ENCODE measurements at places on chromosomes 4 and X.

DNA sequence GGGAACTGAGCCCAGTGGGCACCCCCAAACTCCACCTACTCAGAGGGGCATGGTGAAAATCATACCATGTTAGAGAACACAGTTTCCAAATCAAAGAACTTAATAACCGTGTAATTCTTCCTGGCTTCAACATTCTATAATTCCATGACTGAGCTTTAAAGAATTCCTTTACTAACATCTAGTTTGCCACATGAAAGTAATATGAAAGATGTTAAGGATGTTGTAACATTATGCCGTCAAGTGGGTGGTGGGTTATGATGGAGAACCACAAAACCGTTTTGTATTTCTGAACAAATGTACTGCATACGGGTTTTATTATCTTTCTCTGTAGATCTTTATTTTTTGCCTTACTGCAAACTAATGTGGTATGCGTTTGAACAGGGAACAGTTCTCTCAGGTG, 549.0 kb upstream of the MAGEB2 start:
- DNase-seq = peak; percentile 77

GRCh38 chr4:29560452-29560851, 1159.7 kb upstream of the PCDH7 start:
- DNase-seq = no peak

- peak; percentile 70 for DNase-seq
These were observed 893 bp downstream of the RLIM start for GRCh38 chrX:74613370-74614092.

DNA sequence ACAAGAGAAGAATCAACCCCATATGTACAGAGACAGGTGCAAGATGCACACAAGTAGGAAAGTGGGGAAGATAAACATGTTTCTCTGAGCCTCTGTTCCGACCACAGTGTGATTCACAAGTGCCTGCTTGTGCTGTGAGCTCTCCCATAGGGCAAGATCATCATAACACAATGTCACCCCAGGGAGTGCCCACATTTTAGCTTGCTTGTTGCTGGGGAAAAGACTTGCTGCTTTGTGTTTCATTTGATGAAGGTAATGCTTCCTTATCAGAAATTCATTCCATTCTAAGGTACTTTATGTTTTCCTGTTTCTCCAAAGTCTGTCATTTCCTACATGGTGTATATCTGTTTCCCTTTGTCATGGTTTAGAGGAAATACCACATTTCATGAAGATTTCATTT, 304.5 kb upstream of the DIPK2B start:
- peak; percentile 32 for DNase-seq

DNA sequence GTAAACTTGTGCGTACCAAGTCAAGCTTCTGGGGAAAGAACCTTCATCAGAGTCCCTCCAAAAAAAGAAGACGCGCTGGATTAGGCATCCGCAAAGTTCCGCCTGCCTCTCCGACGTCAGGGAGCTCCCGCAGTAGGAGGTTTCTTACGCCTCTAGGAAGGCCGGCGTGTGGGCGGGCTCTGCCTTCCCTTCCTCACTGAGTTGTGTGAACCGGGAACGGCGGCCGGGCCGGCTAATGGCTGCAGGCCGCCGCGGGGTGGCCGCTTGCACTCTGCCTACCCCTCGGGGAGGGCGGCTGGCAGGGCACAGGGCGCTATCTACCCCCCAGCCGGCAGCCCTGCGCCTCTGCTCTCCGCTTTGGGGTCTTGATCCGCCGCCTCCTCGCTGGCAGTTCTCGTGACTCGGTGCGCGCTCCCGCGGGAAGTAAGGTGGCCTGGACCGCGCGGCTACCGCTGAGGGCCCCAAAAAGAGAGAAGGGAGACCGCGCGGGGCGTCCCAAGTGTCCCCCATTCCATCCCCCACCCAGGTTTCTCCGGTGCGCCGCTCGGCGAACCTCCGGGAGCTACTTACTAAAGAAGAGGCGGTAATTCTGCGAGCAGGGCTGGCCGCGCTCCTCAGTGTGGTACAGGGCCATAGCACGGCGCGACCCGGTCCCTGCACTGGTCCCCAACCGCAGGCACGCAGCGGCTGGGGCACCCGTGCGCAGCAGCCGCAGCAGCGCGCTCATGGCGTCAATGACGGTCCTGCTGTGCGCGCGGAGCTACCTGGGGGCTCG, at the start of gene PPA2:
Gene PPA2 (minus strand): TSS at position 739 of the 775 bp plus-strand sequence. CDS start 12 bp downstream, at position 727.
- DNase-seq = peak; percentile 86

- DNase-seq = no peak
These were observed 3.5 kb upstream of the TAB3 start for GRCh38 chrX:30892591-30892990.

GRCh38 chr4:14083150-14083549, 455.6 kb upstream of the BOD1L1 start:
- no peak for DNase-seq

DNA sequence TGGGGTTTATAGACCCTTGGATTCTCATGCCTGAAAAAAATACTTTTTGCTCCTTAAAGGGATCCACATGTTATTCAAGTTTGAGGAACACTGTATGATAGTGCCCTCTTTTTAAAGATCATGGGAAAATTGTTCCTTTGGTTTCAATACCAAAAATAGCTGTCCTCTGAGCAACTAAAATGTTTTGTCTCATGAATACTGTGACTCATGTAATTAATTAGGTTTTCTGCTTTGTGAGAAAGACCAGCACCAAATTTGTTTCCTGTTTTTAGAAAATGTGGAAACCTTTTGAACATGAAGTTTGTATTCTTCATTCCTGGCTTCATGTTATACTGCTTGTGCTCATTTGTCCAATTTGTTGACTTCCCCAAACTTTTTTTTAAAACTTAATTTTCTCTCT, 127.6 kb upstream of the SH3RF1 start:
- no peak for DNase-seq

DNA sequence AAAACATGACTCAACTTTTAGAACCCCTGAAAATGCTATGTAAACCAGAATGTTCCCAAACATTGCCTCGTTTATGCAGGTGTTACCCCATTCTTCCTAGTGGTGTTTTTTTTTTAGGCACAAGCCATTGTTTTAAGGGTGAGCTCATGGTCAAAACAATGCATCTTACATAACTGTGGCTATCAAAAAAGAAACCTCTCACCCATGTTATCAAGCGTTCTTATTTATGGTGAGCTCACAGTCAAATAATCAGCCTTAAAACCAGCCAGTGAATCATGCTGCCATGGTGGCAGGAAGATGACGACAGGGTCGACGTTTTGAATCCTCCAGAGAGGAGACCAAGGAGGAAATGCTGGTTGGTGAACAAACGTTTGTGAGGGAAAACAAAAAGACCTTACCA, 195.2 kb downstream of the KDR start:
- peak; percentile 29 for DNase-seq

- no peak for DNase-seq
These were observed 33.6 kb upstream of the TADA2B start for GRCh38 chr4:7009564-7009963.

- DNase-seq = no peak
These were observed 237.6 kb downstream of the FSTL5 start for GRCh38 chr4:161926033-161926828.

DNA sequence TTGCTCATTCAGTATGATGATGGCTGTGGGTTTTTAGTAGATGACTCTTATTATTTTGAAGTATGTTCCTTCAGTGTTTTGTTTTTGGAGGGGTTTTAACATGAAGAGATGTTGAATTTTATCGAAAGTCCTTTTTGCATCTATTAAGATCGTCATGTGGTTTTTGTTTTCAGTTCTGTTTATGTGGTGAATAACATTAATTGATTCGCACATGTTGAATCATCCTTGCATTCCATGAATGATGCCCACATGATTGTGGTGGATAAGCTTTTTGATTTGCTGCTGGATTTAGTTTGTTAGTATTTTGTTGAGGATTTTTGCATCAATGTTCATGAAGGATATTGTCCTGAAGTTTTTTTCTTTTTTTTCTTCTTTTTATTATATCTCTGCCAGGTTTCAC, 347.4 kb upstream of the EPHA5 start:
- no peak for DNase-seq

DNA sequence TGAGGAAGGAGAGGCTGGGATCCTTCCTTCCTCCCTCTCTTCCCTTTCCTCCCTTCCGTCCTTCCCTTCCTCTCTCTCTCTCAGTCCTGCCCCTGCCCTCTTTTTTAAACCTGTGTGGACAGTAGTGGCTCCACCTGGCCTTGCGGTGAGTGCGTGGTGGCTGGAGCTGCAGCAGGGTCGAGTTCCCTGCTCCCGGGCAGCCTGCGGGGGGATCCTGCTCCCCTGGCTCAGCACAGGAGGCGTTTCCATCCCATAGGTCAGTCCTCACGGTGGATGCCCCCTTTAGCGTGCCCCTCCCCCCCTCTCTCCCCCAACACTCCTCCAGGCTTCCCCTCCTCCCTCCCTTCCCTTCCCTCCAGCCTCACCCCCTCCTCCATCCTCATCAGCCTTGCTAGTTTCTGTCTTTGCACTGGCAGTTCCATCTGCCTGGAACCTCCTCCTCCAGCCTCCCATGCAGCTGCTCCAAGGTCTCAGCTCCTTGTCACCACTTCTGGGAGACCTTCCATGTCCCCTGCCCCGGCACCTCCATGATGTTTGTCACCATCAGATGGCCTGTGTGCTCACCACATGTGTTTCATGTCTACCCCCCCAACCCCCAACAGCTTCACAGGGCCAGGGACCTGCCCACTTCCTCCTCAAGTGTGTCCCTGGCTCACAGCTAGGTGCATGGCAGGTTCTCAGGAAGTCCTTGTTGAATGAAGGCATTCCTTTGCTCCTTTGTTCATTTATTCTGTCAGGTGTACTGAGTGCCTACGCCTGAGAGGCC, 68.4 kb downstream of the PSAPL1 start:
- DNase-seq = no peak

DNA sequence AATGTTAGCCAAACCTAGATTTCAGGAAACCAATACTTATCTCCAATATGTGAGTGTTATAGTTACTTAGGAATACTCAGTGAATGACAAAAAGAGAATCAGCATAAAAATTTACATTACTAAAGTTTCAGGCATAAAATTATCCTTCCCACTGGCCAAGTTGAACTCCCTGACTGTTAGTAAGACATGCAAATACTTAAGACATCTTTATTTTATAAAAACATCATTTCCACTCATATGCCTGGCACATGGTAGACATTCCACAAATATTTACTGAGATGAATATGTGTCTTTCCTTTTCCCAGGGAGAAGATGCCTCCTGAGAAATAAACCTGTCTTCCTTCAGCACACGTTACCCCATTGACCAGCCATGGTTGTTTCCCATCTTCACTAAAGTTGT, 7.3 kb downstream of the VEGFD start:
- DNase-seq = no peak

Measured in SW480 (cell line).